ENCODE measurements at places on chromosomes 5 and 9.

- no peak for DNase-seq
Observed at GRCh38 chr9:119268985-119269384, 100.2 kb downstream of the BRINP1 start.

DNA sequence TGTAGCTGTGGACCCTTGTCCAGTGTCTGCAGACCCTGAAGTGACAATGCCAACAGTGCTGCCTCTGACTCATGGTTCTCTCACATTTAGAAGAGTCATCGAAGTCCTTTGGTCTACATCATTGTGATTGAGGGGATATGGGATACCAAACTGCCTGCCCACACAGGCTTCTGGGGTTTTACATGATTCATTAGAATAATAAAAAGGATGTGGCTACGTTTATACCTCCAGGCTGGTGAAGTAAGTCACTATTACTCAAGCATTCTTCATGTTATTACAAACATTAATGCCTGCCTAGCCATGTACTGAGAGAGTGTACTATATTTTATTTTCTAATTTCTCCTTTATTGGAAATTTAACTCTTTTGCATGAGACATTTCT, 365.7 kb downstream of the SPATA31D1 start:
- no peak for DNase-seq

DNA sequence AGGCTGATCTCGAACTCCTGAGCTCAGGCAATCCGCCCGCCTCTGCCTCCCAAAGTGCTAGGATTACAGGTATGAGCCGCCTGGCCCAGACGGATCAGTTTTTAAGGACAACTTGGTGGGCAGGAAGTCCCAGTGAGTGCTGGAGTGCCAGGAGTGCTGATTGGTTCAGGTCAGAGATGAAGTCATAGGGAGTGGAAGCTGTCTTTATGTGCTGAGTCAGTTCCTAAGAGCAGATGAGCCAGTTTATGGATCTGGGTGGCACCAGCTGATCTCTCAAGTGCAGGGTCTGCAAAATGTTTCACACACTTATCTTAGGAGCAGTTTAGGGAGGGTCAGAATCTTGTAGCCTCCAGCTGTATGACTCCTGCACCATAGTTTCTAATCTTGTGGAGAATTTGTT, 292.1 kb upstream of the ELAVL2 start:
- no peak for DNase-seq

- DNase-seq: no peak
Observed at GRCh38 chr5:67053229-67053628, 143.4 kb downstream of the CD180 start.

DNA sequence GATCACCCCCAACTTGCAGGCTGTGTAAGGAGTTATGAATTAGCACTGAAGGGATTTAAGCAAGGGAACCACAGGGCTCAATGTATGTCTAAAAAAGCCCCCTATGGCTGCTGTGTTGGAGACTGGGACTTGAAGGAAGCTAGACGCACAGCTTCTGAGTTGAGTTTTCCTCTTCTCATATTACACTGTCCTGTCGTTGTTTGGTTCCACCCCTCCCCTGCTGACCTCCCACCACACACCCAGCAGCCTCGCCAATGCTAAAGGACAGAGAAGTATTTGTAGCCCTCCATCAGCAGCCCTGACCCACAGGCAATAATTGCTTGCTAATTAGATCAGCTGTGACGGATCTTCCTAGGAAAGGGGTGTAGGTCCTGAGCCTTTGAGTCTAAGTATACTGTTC, 15.1 kb upstream of the CARTPT start:
- no peak for DNase-seq

GRCh38 chr5:68224509-68225187, 9.1 kb downstream of the PIK3R1 start:
- no peak for DNase-seq

- peak; percentile 21 for DNase-seq
Observed at GRCh38 chr9:99058964-99059921, 45.7 kb upstream of the TGFBR1 start.
